ENCODE measurements at places on chromosomes 16 and 17. TPM values are rescaled to one million over a fixed set of nuclear protein-coding genes. Genes with fewer than 3 reads are reported as not detected.

- H3K36me3 ChIP-seq, result no peaks in the 10 kb centered on the region
- no peak overlapping the region for H3K4me3 ChIP-seq
- peaks cover 22% of the 10 kb centered on the region for H3K4me1 ChIP-seq
- peaks cover 86% of the 10 kb centered on the region for H3K27me3 ChIP-seq
Measured at GRCh38 chr16:3047387-3047720, 993 bp downstream of the MMP25 start.

DNAI2 gene
- not detected for total RNA-seq

DNA sequence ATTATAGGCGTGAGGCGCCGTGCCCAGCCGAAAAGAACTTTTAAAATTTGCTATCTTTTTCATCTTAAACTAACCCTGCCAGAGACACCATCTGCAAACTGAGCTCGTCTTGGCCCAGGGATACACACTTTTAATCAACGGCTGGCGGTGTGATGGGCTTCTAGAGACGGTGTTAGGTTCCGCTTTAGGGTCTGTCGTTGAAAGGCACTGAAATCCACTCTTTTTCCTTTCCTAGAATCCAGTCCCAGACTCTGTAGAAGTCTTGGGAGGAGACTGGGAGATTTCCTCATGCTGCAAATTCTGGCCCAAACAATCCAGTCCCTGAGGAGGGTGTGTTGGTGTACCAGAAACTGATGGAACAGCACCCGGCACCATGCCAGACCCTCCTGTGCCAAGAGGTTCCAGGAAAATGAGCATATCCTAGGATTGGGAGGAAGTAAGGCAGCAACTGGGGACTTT, 52.0 kb upstream of the TEX2 start:
- no peaks in the 10 kb centered on the region for H3K27me3 ChIP-seq
- peak; percentile 67 for DNase-seq
- H3K4me1 ChIP-seq, result no peaks in the 10 kb centered on the region
- H3K27ac ChIP-seq, result peak overlapping the region; percentile 60
- H3K4me3 ChIP-seq, result no peak overlapping the region

DNA sequence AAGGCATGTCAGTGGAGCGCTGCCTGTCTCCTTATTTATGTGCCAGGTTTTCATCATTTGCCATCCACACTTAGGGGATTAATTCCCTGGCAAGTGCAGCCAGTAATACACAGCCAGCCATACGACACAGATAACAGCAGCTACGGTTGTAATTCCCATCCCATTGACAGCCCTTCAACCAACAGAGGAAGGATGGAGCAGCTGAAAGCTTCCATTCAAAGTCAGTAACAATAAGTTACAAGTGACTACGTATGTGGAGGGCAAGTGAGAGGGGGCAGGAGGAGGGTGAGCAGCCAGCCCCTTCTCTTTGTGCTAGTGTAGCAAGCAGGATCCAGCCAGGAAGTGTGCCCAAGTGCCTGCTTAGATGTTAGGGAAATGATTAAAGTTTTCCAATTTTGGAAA, 53.8 kb upstream of the LYRM9 start:
- no peaks in the 10 kb centered on the region for H3K36me3 ChIP-seq
- H3K27ac ChIP-seq, result no peak overlapping the region
- DNase-seq, result no peak
- no peaks in the 10 kb centered on the region for H3K4me1 ChIP-seq

GNAO1 gene
- 10.7 TPM for total RNA-seq

HIGD1B gene
- total RNA-seq, result not detected

DNA sequence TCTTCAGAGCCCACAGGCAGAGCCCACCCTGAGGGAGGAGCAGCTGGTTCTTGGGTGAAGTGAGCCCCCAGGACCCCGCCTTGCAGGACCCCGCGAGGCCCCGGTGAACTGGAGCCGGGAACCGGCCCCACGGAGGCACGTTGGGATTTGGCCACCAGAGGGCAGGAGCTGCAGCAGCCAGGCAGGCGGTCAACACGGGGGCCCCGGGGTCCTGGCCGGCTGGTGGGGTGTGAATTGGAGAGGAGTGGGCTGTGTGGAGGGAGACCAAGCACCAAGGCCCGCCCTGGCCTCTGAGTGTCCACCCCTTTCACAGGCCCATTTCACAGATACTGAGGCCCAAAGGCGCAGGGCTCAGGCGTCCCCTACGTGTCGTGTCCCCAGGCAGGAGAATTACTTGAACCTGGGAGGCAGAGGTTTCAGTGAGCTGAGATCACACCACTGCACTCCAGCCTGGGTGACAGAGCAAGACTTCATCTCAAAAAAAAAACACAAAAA, 2.2 kb downstream of the DPEP1 start:
- peak; percentile 30 for DNase-seq
- no peak overlapping the region for H3K27ac ChIP-seq
- H3K4me3 ChIP-seq, result no peak overlapping the region

DNA sequence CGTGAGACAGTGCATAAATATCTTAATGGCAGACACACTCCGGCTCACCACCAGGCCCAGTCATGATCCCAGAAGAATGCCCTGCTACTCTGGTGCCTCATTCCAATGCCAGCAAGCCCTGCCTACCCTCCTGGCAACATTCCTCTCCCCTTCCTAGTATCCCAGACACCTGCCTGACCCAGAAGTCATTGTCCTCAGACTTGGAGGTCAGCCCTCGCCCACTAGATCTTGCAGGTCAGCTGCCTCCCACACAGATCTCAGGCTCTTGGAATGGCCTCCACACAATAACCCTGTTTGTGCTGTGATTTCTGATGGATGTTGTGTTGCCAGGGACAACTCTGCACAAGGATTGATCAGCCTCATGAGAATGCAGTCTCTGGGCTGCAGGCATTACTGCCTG, 1.8 kb upstream of the TEX2 start:
- peaks cover 26% of the 10 kb centered on the region for H3K4me1 ChIP-seq
- H3K27me3 ChIP-seq, result peaks cover 9% of the 10 kb centered on the region
- no peak overlapping the region for H3K27ac ChIP-seq
- no peaks in the 10 kb centered on the region for H3K36me3 ChIP-seq
- no peak overlapping the region for H3K4me3 ChIP-seq
- DNase-seq, result no peak

DNA sequence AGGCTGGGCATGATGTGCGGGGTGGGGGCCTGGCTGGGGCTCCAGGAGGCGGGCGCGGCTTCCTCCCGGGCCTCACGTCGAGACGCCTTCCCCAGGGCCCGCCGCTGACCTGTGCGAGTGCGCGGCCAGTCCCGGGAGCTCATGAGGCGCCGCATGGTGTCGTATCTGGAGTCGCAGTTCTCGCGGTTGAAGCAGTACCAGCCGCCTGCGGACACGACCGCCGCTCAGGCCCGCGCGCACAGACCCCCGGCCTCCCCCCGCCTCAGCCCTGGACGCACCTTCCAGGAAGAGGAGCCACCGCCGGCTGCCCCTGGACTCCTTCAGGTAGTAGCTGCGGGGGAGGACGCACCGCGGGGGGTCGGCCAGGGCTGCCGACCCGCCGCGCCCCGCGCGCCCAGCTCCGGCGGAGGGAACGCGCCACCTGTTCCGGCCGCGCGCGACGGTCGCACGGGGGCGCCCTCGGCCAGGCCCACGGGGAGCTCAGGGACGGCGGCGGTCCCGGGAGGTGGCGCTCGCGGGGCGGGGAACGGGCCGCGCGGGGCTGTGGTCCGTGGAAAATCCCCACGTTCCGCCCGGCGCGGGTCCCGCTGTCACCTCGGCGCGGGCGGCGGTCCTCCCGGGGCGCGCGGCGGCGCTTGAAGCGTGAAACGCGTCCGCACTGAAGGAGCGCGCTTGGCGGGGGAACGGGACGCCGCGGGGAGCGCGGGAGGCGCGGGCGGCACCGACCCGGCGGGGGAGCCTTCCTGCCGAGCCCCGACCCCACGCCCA, 1.4 kb downstream of the NOTUM start:
- no peaks in the 10 kb centered on the region for H3K36me3 ChIP-seq
- peaks cover 6% of the 10 kb centered on the region for H3K4me1 ChIP-seq
- peak overlapping the region; percentile 48 for H3K4me3 ChIP-seq
- H3K27ac ChIP-seq, result no peak overlapping the region
- DNase-seq, result peak; percentile 82

KRT28 gene
- not detected for total RNA-seq

DNA sequence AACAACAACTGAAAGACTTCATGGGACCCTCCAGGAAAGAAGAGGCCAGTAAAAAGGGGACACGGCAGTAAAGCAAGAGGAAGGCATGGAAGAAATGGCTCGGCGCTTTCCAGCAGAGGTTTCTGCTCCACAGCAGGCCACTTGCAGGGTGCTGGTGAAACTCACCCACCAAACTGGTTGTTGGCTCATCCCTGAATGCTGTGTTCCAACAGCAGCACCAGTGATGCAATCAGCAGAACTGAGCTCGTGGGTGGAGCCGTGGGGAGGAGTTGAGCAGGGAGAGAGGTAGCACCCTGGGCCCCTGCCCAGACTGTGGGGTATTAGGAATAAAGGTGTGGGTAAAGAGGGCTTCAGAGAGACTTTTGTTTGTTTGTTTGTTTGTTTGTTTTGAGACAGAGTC, 62.8 kb upstream of the ADCY9 start:
- DNase-seq, result peak; percentile 19
- H3K36me3 ChIP-seq, result no peaks in the 10 kb centered on the region
- H3K27ac ChIP-seq, result no peak overlapping the region

GRCh38 chr16:456891-457483, 31.5 kb downstream of the RAB11FIP3 start:
- no peaks in the 10 kb centered on the region for H3K36me3 ChIP-seq
- no peaks in the 10 kb centered on the region for H3K27me3 ChIP-seq
- DNase-seq, result no peak
- no peak overlapping the region for H3K27ac ChIP-seq
- H3K4me1 ChIP-seq, result peaks cover 11% of the 10 kb centered on the region
- no peak overlapping the region for H3K4me3 ChIP-seq

GRCh38 chr16:9595393-9595792, 503.9 kb downstream of the HAPSTR1 start:
- H3K27me3 ChIP-seq, result no peaks in the 10 kb centered on the region
- no peak overlapping the region for H3K27ac ChIP-seq
- no peak overlapping the region for H3K4me3 ChIP-seq
- no peaks in the 10 kb centered on the region for H3K4me1 ChIP-seq
- no peaks in the 10 kb centered on the region for H3K36me3 ChIP-seq

MIS12 gene
- total RNA-seq, result 5.6 TPM

ZSCAN10 gene
- not detected for total RNA-seq

DNA sequence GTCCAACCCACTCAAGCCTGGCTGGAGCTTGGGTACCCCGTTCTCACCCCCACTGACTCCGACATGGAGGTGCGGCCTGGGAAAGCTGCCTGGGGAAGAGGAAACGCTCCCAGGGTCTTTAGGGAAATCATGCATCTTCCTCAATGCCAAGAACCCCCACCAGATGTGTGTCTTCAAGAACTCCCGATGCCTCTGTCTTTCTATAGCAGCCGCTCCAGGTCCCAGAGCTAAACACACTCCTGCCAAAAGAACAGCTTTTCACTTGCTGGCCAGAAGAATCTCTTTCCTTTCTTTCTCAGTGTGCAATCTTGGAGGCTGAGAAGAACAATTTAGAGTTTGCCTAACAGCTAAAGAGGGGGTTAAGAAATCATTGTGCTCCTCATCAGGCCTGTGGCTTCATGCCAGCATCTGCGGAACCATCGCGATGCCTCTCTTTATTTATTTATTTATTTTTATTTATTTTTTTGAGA, 41.1 kb upstream of the MTSS2 start:
- H3K4me1 ChIP-seq, result peaks cover 30% of the 10 kb centered on the region
- no peaks in the 10 kb centered on the region for H3K36me3 ChIP-seq
- no peaks in the 10 kb centered on the region for H3K27me3 ChIP-seq
- peak overlapping the region; percentile 72 for H3K27ac ChIP-seq
- no peak for DNase-seq

DNA sequence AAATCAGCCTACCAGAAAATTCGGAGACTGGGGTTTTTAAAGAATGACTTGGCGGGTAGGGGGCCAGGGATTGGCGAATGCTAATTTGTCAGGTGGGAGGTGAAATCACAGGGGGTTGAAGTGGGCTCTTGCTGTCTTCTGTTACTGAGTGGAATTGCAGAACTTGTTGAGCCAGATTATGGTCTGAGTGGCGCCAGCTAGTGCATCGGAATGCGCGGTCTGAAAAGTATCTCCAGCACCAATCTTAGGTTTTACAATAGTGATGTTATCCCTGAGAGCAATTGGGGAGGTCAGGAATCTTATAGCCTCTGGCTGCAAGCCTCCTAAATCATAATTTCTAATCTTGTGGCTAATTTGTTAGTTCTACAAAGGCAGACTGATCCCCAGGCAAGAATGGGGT, 762 bp upstream of the RBL2 start:
- no peaks in the 10 kb centered on the region for H3K36me3 ChIP-seq
- peak overlapping the region; percentile 99 for H3K27ac ChIP-seq
- H3K4me1 ChIP-seq, result peaks cover 10% of the 10 kb centered on the region
- no peak for DNase-seq
- peak overlapping the region; percentile 73 for H3K4me3 ChIP-seq
- H3K27me3 ChIP-seq, result no peaks in the 10 kb centered on the region

DNA sequence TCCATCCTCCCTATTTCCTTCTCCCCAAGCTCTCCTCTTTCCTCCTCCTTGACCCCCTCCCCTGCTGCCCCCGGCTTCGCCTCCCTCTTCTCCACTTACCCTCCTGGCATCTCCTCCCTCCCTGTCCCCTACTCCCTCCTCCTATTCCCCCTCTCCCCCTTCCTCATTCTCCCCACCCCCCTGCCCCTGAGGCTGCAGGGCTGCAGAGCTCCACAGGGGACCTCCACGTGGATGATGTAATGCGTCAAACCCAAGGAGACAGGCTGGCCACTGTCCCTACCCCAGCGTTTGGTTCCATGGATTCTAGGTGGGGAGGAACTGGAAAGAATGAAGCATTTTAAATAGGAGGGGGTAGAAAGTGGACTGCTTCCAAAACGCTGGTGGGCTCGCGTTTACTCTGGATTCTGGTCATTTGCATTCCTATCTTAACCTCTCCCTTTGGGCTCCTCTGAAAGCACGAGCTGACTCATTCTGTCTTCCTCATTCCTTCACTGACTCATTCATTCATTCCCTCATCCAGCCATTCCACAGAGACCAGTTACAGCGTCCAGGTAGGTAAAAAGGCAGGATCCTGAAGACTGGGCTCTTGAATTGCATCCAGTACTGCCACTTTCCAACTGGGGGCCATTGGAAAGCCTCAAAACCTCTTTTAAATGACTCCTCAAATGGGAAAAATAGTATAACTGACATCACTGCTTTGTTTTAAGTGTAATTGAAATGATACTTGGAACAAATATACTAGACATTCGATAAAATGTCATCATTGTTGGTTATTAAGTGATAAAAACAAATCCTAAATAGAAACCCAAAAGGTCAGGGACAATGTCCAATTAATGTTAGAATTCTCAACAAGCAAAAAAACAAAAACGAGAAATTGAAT, 943 bp upstream of the COTL1 start:
- peak overlapping the region; percentile 89 for H3K27ac ChIP-seq
- peaks cover 20% of the 10 kb centered on the region for H3K4me1 ChIP-seq
- no peaks in the 10 kb centered on the region for H3K36me3 ChIP-seq
- DNase-seq, result no peak
- no peak overlapping the region for H3K4me3 ChIP-seq
- H3K27me3 ChIP-seq, result no peaks in the 10 kb centered on the region

All from transverse colon (tissue), 4 donors.